ENCODE measurements at places on chromosomes 3 and 15.

DNA sequence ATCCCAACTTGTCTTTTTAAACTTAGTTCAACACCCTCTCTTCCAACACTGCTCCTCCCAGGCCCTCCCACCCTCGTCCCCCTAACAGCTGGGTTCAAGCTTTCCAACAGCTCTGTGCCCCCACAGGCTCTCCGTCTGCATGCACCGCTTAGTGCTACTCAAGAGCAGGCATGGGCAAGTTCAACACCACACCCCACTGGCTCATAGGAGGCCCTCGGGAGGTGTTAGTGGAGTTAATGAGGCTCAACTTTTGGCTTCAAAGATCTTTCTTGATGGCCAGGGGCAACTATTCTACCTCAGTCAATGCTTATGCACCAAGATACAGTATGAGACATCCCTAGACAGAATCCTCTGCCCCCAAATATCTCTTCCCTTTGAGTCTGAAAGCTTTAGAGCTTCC, 114.4 kb downstream of the ANP32A start:
- no peak for DNase-seq

GRCh38 chr3:24149032-24149431, 203.9 kb downstream of the NR1D2 start:
- no peak for DNase-seq

DNA sequence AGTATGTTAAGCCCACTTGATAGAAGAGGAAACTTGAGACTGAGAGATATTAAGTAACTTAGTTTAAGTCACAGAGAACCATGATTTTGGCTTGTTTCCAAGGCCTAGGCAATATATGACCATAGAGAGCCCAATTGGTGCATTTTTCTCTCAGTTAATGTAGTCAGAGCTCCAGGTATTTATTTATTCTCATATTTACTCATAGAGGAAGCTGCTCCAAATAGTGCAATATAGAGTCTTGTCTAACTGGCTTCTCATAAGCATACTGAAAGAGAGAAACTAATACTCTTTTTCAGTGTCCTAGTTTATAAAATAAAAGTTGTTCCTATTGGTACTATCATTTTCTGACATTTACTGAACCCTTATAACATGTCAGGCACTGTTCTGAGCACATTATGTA, 15.2 kb downstream of the TRNT1 start:
- no peak for DNase-seq

DNA sequence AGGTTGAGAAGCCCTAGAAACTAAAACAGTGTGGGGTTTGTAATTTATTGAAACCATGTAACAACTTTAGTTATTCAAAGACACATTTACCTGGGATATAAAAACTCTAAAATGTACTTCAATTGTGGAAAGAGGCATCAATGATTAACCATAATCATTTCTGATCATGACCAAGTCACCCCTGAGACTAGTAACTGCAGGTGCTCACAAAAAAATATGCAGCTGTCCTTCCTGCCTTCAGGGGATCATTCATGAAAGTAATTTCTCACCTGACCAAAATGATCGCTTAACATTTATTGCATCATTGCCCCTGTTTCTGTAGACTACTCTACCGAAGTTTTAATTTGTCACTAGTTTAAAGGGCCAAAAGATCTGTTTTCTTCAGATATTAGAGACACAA, 9.0 kb downstream of the ACP3 start:
- no peak for DNase-seq

GRCh38 chr3:189325454-189325853, 153.7 kb downstream of the TPRG1 start:
- DNase-seq = no peak

DNA sequence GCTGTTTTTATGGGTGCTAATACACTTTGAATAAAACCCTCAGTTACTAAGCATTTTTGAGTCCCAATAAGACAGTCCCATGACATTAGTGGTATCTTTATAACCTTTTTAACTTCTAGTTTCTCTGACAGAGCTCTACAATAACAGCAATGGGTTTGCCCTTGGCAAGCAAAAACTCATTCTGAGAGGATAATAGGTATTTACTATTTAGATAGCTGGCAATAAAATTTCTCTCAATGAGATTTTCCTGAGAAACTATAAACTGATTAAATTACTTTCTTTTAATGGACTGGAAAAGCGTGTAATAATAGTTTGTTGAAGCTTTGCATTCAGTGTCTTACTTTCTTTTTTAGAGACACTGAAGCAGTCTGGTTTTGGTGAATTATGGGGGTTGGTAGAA, 168.0 kb upstream of the MLF1 start:
- DNase-seq = no peak

GRCh38 chr3:38147421-38147820, 9.0 kb downstream of the MYD88 start:
- DNase-seq = no peak

GRCh38 chr15:46768287-46768686, 949.0 kb upstream of the SEMA6D start:
- no peak for DNase-seq

GRCh38 chr15:74431645-74432044, 2.1 kb downstream of the SEMA7A start:
- no peak for DNase-seq

GRCh38 chr3:134623615-134624245, 27.1 kb downstream of the KY start:
- DNase-seq = no peak

DNA sequence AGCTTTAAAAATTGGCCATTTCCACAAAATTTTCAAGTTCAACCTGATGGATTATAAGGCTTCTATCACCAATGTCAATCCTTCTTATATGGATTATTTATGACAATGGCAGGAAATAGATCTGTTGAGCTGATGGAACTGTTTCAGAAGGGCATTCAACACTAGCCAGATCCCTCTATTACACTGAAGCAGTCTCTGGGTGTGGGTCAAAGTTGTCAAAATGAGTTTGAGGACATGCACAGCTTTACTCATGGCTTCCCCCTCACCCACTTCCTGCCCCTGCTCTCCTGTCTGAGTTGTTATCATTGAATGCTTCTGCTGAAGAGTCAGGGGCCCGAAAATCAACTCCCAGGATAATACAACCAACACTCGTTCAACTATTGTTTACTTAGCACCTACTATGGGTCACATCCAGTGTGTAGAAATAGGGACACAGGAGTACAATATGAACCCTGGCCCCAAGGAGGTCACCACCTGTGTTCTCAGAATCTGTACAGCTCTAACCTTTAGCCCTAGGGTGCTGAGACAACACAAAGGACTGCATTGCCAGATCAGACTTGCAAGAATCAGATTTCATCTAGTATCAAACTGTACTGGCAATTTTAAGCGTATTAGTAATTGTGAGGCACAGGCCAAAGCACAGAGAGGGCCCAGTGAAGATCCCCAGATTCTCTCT, 41.7 kb upstream of the FAM3D start:
- no peak for DNase-seq

- DNase-seq = no peak
Measured at GRCh38 chr3:4818164-4818563, 161.1 kb upstream of the BHLHE40 start.

DNA sequence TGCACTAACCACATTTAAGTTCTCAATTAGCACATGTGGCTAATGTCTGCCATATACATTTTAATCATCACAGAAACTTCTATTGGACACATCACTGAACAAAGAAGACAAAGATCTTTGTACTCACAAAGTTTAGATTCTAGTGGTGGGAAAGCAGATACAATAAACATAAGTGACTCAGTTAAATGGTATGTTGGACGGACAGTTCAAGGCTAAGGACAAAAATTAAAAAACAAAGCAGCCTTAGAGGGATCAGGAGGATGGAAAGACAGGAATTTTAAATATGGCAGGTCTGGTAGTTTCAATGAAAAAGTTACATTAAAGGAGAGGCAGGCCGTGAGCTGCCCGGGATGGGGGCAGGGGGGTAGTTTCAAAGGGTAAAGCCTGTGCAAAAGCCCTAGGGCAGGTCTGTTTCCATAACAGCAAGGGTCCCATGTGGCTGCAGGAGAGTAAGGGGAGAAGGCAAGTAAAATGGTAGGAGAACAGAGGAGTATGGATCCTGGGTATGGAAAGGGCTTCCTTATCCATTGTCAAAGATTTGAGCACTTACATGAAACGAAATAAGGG, 220.7 kb downstream of the FHIT start:
- DNase-seq = peak; percentile 16

DNA sequence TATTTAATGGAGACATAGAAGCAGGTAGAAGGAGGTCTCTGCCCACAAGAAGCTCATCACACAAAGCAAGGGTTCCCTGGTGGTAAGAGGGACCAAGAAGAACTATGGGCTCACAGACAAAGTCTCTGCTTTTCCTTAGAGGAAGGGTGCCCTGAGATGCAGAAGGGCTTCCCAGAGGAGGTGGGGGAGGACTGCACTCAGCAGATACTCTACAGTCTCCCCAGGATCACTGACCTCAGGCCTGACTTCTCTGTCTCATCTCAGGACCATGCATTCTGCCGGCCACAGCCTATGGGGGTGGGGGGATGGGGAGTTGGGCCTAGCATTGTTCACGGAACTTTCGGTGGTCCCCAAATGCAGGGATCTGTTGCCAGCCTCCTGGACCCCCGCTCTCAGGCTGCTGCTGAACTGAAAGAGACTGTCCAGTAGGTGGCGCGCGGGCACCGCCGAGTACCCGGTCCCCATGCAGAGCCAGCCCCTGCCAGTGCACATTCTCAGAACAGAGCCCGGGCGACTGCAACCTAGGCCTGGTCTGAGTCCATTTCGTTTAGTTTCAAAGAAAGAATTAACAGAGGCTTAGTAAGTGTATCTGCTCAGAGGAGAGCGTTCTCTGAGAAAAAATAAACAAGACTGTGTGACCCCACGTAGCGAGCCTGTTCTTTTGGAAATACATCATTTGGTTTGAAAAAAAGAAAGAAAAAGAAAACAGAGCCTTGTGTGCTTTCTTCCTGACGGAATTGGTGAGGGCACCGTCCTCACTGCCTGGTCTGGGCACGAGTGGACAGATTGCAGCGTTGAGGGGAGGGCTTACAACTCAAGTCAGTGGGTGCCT, 74.1 kb downstream of the LRTM1 start:
- peak; percentile 56 for DNase-seq

DNA sequence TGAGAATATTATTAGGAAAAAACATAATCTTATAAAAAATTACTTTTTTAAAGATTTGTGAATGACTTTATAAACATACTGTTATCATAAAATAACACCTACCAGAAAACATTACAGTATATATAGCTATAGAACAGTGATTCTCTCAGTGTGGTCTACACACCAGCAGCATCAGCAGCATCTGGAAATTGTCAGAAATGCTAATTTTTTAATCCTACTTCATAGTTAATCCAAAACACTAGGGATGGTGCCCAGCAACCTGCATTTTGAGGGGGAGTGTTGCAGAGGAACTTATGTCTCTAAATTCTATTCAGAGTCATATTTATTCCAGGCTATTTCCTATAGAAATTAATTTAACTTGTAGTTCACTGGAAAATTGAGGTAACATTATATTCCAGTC, 1107.8 kb downstream of the IGSF11 start:
- DNase-seq = no peak

DNA sequence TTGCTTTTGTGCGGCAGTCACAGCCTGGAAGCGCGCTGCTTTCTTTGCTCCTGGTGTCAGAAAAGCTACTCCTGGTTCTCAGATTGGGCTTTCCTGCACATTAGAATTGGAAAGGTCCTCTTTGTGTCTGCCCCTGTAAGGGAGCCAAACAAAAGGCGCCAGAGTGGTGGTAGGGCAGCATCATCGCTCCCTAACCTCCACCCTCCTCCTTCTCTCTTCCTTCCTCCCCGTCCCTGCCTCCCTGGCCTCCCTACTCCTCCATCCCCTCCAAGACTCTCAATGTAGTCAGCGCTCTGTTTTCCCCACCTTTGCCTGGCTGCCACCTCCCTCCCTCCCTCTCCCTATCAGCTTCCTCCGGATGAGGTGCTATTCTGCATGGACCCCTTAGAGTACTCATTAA, 65.3 kb downstream of the SH3GL3 start:
- no peak for DNase-seq

DNA sequence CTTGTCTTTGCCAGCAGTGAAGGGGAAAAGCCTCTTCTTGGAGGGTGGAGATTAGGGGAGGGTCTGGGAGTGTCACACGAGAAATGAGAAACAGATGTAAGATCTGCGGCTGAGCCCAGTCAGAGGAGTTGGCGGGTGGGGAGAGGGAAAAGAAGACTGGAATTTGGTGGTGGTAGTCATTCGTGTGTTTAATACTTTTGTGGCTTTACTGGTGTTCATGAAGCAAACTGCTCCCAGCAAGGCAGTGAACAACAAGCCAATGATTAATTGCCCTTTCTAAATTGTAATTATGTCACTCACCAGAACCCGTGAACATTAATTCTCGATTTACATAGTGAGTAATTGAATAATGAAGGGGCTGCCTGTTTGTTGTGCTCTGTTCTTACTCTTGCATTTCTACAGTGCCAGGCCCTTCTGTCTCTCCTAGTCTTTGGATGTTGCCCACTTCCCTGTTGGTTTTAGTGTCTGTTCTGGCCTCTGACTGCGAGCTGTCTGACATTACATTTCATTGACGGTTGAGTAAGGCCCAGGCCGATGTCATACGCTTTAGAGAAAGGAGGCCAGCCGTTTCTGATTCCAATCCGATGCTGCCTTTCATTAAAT, 78.0 kb downstream of the CHCHD6 start:
- peak; percentile 90 for DNase-seq

DNA sequence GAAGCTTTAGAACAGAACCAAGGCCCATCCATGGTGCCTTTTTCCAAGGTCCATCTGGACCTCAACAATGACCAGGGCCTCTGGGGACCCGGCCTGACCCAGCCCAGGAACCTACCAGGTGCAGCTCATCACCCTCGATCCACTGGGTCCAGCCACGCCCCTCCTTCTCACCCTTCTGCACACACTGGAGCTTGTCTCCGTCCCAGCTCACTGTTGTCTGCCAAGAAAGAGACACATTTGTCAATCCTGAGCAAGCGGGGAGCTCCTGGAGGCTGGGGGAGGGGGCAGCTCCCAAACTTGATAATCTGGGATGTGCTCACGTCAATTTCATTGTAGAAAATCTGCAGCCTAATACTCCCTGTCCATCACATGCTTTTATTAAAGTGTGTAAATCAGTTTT, 21.2 kb downstream of the RBP1 start:
- no peak for DNase-seq

- DNase-seq = no peak
Measured at GRCh38 chr3:106049821-106050220, 181.0 kb upstream of the CBLB start.

DNA sequence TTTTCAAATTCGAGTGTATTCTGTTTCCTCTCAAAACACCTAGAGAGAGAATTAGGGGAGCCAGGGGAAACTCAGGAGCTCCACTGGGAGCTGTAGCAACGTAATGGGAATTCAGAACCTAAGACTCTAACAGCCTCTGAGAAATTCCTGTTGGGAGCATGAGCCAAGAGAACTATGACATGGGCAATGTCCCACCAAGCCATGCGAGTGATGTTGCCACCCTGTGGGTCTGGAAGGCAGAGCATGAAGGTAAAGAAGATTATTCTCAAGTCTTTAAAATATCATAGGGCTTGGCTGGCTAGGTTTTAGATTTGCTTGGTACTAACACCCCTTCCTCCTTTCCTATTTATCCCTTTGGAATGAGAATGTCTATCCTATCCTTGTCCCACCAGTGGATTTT, 392.6 kb upstream of the ADAMTS9 start:
- DNase-seq = no peak

GRCh38 chr3:148951599-148952361, 39.6 kb upstream of the GYG1 start:
- no peak for DNase-seq
